ENCODE measurements at places on chromosomes 12 and 14.

GRCh38 chr12:52279422-52280318 lies 5.2 kb downstream of the KRT86 start:
- DNase-seq: no peak

- DNase-seq: no peak
Observed at GRCh38 chr14:106442857-106443256, 916.5 kb downstream of the TMEM121 start.

DNA sequence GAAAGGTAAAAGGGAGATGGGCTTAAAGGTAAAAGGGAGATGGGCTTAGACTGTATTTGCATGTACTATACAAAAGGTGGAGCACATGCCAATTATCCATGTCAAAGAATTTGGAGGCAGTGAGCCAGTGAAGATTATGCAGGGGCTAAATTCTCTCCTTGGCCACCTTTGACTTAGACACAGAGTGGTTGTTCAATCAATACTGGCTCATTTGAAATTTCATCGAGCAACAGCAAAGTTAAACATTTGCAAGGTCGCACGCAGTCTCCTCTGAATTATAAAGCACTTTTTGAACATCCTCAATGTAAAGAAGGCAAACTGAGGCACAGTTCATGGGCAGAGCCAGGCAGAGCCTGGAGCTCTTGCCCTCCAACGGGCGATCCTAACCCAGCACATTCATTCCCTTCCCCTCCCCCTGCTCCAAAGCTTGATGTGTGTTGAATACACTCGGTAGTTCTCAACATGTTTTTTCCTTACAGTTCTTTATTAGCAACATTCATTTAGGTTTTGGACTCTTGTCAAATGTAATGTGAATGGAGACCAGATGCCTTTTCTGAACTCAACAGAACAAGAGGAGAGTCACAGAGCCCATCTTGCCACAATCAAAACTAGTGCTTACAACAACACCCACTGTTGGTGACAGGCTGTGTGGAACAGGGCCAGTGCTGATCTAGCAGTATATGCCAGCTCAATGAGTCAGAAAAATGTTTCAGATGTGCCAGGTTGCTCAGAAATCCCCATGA lies 169.7 kb upstream of the G2E3 start:
- DNase-seq: no peak

DNA sequence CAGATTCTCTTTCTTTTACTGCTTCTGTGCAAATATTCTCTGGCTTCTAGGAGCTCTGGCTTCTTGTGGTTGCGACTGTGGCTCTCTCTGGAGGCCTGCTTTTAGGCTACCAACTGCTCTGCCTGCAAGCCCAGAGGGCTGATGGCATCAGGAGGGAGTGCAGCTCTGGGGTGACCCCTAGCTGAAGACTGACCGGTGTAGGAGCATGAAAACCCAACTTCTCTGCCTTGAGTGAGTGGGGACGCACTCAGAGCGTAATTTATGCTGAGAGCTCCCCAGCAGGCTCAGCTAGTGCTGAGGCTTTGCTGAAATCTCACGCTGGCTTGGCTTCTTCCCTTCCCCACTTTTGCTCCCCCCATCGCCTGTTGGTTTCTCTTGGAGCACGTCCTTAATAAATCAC lies 29.9 kb upstream of the RBM19 start:
- DNase-seq: no peak

DNA sequence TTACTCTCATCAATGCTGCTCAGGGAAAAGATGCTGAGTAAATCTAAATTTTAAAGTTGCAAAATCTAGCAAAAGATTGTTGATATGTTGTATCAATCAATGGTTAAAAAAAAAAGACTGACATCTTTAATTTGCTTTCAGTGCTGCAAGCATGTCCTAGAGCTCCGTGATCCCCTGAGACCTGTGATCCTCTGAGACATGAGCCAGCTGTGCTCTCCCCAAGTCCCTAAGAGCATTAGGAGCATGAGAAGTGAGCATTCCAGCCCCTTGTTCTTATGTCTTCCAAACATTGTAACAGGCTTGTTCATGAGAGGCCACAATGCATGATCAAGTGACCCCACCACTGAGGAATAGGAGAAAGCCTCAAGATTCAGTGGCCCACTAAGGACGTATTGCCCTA lies 116.6 kb downstream of the DAD1 start:
- no peak for DNase-seq

All from cerebellar nuclear complex (tissue), 1 donor.